ENCODE measurements at places on chromosomes 4 and X.
A peak's percentile ranks its signal among the peaks of the same experiment; 100 is the strongest.

- no peak for DNase-seq
These were observed 257.5 kb upstream of the FAT1 start for GRCh38 chr4:186981161-186981560.

DNA sequence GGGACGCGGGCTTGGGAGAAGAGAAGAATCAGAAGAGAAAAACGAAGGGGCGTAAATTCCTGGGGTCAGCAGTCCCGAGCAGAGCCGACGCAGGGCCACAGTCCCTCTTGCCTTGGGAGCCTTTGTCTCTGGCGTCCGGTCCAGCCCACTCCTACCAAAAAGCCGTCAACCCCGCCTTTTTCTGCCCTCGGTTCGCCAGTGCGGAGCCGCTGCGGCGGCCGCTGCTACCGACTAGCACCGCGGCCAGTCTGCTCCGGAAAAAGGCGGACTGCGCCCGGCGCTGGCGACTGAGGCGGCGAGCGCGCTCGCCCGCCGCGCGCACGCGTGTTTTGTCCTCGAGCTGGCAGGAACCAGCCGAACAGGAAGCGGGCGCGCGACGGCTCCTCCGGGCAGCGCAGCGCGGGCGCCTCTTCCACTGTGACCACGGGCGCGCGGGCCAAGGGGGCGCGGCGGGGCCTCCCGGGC, 502 bp downstream of the HNRNPDL start:
- peak; percentile 33 for DNase-seq

DNA sequence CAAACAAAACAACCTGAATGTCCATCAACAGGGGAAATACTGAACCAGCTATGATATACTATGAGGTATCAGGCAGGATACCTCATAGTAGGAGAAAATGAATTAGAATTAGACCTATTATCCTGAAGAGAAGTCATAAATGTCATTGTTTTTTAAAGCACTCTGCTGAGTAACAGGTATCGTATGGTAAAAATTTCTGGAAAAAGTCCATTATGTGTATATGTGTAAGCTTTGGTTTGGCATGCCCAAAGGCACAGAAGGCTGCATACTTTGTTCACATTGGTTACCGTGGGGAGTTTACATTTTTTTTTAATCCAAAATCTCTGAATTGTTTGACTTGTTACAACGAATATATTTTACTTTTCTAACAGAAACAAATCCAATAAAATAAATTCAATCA, 70.5 kb downstream of the RPS3A start:
- DNase-seq: no peak

- no peak for DNase-seq
These were observed 14.3 kb upstream of the LHFPL1 start for GRCh38 chrX:112694062-112694461.

GRCh38 chr4:150647008-150647407, 65.1 kb downstream of the MAB21L2 start:
- DNase-seq: no peak

- peak; percentile 2 for DNase-seq
These were observed 211.9 kb upstream of the NRK start for GRCh38 chrX:105610411-105610810.

- no peak for DNase-seq
These were observed 51.8 kb upstream of the ARX start for GRCh38 chrX:25067271-25068172.

All from RWPE1 (cell line).